ENCODE measurements at places on chromosomes 3 and 15.

GRCh38 chr15:52039925-52040781 is 21.1 kb downstream of the MAPK6 start:
- peak; percentile 44 for DNase-seq

- no peak for DNase-seq
Observed at GRCh38 chr15:100461049-100461448, 67.7 kb downstream of the CERS3 start.

- no peak for DNase-seq
Observed at GRCh38 chr3:195895861-195896360, 12.4 kb downstream of the TNK2 start.

DNA sequence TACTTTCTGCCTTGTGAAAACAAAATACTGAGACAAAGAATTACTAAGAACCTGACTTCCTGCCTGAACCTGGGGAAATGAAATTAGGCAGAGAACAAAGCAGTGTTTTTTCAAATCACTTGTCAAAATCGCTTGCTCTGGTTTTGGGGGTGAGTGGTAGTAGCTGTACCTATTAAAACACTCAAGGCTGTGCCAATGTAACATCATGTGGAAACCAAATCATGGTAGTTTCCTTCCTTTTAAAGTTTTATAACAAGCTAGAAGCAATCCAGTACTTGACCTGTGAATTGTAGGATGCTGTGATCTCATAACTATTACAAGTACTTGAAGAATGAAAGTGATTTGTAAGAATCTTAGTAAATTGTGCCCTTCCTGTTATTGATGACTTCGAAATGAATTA is 6.7 kb downstream of the CMTM8 start:
- DNase-seq = no peak

DNA sequence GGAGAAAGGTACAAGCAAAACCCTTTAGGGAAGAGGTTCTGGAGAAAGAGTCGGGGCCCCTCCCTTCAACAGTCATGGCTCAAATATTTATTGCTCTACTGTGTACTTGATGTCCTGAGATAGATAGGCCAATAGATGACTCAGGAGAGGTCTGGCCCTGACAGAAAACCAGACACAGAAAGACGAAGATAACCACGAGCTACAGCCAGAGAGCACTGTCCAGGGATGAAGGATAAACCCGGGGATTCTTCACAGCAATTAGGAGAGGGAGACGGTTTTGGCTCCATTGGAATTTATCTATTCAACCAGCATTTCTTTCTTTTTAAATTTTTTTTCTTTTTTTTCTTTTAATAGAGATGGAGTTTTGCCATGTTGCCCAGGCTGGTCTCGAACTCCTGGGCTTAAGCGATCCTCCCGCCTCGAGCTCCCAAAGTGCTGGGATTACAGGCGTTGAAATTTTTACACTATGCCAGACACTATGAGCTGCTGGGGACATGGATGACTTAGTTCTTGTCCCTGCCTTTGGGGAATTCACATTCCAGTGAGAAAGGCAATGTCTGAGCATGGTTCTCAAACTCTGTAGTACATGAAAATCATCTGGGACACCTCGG is 4.6 kb upstream of the CIDEC start:
- peak; percentile 95 for DNase-seq

DNA sequence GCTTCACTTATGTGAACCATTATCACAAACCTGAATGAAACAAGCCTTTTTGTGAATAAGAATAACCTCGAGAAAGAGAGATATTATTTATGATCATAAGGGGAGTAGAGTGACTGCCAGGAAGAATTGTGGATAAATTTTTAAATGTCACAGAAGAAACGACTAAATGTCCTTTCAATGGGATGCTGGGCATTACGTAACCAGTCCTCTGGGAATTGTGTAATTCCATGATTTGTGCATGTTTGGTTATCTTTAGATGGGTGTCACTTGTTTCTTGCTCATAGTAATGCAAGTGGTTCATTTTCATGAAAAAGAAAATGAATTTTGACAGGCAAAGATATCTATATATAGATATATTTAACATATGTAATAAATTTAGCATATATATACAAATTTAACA is 379.5 kb upstream of the AGTR1 start:
- no peak for DNase-seq

DNA sequence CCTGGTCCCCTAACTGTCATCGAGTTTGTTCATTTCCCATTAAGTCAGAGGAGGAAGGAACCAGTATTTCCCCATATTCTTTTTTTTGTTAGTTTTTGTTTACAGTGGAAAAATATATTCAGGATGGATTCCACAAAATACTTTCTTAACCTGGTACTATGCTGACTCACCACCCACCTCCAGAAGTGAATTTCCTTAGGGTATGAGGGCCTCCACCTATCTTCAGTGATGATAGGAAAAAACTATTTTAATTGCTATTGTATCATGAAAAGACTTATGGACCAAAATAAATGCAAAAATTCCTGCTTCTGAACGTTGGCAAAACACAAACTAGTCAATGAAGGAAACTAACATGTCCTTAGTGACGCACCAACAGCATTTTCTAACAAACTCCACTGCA is 64.2 kb upstream of the FOXP1 start:
- DNase-seq = no peak

DNA sequence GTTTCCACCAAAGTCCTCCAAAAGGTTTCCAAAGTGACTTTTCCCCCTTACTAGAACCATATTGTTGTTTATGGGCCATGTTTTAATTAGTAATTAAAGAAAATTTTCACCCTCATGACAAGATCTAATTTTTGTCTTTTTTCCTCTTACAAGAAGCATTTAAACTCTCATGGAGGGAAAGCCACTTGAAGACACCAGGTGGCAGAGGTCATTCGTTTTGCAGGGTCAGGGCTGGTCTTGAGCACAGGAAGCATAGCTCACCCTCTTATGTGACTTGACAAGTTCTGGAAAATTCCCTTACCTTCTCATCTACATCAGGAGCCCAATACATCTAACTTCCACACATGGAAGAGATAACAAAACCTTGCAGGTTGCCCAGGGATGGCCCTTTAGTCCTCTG is 163.7 kb downstream of the GREM1 start:
- DNase-seq = no peak
